ENCODE measurements at places on chromosomes 4 and X. TPM values are rescaled to one million over a fixed set of nuclear protein-coding genes. Genes with fewer than 3 reads are reported as not detected.

ZNF141 gene
- 10.2 TPM for total RNA-seq

CENPI gene
- total RNA-seq = 2.2 TPM

CT45A10 gene
- total RNA-seq = not detected

PCDH18 gene
- 0.12 TPM for total RNA-seq

CCSER1 gene
- 0.19 TPM for total RNA-seq

DRP2 gene
- total RNA-seq = not detected

TMPRSS11D gene
- total RNA-seq = not detected

NRK gene
- total RNA-seq = 1.5 TPM

EDNRA gene
- 35.4 TPM for total RNA-seq

MAP9 gene
- 21.8 TPM for total RNA-seq

TKTL2 gene
- not detected for total RNA-seq

ABLIM2 gene
- 0.32 TPM for total RNA-seq

PPARGC1A gene
- 5.3 TPM for total RNA-seq

IL2RG gene
- not detected for total RNA-seq

All from mammary epithelial cell (primary cell).